ENCODE measurements at places on chromosomes 6 and 20.

DNA sequence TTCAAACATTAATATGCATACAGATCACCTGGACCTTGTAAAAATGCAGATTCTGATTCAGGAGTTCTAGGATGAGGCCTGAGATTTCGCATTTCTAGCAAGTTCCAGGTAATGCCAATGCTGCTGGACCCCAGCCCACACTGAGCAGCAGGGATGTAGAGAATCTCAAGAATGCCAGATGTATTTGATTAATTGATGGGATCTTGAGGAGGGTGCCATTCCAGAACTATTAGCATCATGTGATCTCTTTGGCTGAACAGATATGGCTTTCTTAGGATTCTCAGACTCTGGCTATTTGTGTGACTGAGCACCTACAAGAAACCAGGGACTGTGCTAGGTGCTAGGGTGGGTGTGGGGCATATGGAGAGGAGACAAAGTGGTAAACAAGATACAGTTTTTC lies 16.5 kb upstream of the SNX3 start:
- DNase-seq: no peak

DNA sequence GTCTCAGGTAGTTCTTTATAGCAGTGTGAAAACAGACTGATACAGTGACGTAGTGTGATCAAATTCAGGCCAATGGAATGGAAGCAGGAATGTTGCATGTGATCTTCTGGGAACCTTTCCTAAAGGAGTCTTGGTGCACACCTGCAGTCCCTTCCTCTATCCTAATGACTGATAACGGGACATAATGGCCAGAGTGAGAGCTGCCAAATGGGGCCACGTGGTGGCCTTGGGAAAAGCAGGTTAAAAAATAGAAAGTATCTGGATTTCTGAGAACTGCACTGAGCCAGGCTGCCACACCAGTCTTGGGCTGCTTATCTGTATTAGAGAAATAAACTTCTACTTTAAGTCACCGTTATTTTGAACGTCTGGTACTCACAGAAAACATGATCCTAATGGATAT lies 51.9 kb downstream of the MEP1A start:
- no peak for DNase-seq

DNA sequence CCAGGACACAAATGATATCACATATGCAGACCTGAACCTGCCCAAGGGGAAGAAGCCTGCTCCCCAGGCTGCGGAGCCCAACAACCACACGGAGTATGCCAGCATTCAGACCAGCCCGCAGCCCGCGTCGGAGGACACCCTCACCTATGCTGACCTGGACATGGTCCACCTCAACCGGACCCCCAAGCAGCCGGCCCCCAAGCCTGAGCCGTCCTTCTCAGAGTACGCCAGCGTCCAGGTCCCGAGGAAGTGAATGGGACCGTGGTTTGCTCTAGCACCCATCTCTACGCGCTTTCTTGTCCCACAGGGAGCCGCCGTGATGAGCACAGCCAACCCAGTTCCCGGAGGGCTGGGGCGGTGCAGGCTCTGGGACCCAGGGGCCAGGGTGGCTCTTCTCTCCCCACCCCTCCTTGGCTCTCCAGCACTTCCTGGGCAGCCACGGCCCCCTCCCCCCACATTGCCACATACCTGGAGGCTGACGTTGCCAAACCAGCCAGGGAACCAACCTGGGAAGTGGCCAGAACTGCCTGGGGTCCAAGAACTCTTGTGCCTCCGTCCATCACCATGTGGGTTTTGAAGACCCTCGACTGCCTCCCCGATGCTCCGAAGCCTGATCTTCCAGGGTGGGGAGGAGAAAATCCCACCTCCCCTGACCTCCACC lies 42.2 kb downstream of the SIRPA start:
- no peak for DNase-seq

GRCh38 chr6:155129744-155130143 lies 134.1 kb upstream of the CLDN20 start:
- DNase-seq: no peak

DNA sequence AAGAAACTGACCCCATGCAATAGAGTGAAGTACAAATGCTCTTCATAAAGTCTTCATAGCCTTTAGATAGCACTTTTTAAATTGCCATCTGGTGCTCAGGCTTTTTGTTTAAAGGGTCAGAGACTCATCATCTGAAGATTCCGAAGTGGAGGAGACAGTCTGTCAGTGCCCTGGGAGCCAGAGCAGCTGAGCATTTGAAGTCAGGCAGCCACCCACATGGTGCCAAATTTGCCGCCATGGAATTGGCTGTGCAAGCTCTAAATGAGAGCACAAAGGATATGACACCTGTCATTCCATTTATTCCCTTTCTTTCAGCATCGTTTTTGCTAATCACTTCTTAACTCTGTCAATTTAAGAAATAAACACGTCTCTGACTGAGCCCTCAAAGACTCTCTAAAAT lies 32.8 kb upstream of the CEP162 start:
- DNase-seq: no peak

DNA sequence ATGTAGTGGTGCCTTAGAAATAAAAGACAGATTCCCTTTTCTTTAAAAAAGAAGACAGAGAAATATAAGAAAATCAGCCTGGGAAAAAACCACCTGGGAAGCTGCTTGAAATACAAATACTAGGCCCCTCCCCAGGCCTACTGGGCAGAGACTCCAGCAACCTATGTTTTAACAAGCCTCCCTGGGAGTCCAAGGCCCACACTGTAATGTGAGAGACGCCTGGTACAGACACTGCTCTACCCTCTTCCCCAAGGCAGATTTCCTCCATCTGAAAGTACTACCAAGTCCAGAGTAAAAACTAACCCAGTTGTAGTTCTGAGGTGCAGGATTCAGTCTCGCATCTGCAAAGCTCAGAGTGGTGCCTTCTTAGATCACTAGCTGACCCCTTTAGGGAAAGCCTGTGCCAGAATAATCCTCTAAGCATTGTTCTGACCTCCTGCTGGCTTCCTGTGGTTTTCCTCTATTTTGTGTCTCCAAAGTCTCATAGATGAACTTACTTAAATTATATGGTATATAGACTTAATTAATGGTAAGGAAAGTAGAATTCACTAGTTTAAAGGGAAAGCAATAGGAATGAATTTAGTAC lies 270.2 kb upstream of the SLC35B3 start:
- no peak for DNase-seq

DNA sequence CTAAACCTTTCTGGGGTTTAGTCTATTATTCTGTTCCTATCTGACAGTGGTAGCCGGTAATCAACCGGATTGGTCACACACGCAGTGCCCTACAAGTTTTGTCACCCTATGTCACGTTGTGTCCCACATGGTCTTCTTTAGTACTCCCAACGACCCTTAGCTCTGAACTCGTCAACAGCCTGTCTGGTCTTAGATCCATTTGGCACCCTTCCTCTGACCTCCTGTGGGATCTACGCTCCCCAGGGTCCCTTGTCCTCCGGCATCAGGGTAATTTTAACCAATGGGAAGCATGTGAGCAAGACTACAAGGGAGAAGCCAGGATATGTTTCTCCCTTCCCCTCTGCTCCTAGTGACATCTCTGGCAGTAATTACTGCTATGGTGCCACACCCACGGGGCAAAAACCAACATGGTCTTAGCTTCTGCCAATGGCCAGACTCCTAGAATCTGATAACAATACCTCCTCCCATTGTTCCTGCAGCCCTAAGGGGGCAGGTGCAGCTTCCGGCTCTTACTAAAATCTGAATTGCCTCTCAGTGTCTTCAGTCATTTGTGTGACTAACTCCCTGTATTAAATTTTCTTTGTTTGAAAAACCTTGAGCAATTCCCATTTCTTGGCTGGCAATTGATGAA lies 56.6 kb downstream of the MAFB start:
- DNase-seq: no peak

DNA sequence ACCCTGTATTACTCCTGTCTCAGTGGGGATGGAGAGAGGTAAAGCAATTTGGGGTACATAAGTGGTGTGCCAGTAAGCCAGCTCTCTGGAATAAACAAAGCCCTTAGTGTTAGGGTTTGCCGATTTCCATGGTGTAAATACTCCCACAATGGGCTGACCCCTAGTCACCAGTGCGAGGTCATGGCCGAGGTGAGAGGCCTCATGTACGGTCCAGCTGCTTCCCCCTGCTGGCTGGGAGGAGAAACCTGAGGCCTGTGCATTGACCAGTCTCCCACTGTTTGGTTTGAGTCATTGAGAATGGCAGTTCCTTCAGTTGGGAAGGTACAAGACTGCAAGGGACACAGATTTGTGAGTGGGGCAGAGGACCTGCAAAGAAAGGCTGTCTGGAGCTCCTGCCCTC lies 382.0 kb downstream of the CDH26 start:
- no peak for DNase-seq

DNA sequence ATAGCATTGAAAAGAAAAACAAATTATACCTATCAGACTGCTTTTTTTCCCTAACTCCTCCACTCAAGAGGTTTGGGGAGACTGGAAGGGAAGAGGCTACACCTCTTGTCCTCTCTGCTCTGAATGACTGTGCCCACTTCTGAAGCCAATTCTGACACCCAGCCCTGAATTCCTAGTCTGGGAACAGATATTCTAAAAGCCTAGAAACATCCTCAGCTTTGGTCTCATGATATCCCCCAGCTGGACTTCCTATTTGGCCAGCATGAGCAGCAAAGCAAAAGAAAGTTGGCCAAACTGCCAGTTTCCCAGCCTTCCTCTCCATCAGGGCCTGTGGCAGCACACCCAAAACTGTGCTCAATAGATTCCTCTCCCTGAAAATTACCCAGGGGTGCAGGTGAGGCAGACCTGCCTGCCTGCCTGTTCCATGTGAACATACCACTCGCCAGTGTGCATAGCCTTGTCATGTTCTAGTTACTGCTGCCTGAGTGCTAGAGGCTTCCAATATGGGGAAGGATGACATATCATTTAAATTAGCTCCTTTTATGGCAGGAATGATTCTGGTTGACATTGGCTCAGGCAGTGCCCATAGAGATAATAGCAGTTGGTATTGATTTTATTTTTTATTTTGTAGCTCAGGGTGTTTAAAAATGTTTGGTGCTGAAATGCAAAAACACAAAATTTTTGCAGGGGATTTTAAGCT lies 152.1 kb upstream of the RIN2 start:
- DNase-seq: no peak

DNA sequence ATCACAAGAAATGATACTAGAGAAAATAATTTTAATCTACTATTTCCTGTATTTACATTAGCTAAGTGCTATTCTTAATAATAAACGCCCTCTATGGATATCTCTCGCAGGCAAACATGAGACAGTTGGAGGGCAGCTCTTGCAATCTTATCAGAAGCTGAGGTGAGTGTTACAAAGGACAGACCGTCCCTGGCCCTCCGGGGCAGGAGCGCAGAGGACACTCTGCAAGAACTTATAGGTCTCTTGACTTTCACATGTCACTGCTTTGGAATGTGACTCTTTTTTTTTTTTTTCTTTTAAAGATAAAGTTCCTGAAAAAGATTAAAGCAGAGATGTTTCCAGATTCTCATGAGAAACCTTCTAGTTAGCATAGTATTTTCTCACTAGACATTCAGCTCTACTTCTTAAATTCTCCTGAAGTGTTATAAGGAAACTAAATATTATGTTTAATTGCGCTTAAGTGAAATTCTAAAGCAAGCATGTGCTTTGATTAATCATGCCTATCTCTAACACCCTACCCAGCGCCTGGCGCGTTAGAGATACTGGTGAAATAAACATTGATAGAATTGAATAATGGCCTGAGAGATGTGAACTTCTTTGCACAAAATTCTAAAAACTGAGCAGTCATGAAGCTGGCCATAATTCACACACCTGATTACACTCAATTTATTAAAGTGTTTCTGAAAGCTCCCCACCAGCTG lies 57.4 kb downstream of the SYTL3 start:
- no peak for DNase-seq

DNA sequence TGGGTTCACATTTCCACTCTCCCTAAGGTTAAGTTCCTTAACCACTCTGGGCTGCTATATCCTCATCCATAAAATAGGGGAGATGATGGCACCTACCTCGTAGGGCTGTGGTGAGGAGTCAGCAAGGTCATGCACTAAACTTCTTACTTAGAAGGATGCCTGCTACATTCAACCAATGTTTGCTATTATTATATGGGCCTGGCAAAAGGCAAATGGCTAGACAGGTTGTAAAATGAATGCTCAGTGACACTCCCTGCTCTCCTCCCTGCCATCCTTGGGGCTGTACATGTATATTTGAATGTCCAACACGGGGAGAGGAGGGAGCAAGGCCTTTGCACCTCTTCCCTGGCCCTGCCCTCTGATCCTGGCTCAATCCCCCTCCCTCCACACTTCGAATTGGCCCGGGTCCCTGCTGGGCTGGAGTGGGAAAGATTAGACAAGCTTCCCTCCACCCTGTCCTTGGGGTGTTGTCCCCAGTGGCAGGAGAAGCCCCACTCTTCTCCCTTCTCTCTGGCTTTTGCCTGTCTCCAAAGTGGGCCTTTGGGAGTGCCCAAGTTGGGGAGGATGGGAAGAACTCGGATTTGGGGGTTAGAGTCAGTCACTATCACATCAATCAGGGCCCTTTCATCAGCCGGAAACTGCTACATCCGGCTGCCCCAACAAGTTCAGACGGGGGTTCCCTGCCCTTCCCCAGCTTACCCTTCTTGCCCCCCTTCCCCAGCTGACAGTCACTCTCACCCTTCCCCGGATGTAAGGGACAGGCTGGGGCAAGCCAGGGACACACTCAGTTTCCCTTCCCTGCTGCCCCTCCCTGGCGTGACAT lies 36.3 kb upstream of the VEGFA start:
- peak; percentile 49 for DNase-seq

- no peak for DNase-seq
Measured at GRCh38 chr6:147522597-147522996, 14.1 kb downstream of the SAMD5 start.

- DNase-seq: no peak
Measured at GRCh38 chr6:109260701-109261100, 121.6 kb downstream of the CD164 start.

GRCh38 chr6:135265278-135265677 lies 84.2 kb downstream of the MYB start:
- no peak for DNase-seq

DNA sequence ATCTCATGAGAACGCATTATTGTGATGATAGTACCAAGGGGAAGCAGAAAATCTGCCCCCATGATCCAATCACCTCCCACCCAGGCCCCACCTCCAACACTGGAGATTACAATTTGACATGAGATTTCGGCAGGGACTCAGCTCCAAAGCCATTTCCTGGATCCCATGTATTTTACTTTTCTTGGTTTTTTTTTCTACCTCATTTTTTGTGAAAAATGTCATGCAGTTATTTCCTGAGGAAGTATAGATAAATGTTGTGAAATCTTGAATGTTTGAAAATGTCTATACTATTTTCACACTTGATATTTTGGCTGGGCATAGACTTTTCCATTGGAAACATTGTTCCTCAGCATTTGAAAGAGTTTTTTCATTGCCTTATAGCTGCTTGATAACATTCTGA lies 9.1 kb upstream of the BRPF3 start:
- DNase-seq: no peak

DNA sequence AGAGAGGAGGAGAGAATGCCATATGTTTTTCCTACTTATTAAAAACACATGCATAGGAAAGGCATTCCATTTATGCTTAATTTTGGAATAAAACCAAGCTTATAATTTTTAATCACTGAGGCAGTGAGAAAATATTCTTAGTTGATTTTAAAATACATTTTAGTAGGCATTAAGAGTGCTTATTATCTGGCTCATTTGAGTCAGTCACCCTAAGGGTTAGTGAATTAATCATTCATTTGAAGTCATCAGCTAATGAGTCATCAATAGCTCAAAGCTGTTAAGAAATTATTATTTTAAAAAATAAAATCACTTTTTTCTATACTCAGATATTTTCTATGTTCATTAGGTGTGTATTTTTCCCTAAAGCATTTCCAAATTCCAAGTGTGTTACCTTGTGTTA lies 81.6 kb downstream of the TMEM200A start:
- DNase-seq: no peak

Data from activated CD8-positive, alpha-beta memory T cell treated with anti-CD3 and anti-CD28 coated beads, Interleukin-2, amount 50 U/mL, for 4 hours (primary cell).